ENCODE measurements at places on chromosomes 4 and X.

GRCh38 chrX:49754233-49754857, 58.6 kb upstream of the PAGE1 start:
- DNase-seq, result peak; percentile 16

- no peak for DNase-seq
These were observed 175.4 kb downstream of the PPP1R2C start for GRCh38 chrX:42602566-42602965.

GRCh38 chr4:2135083-2135482, 76.0 kb downstream of the NAT8L start:
- DNase-seq, result no peak

DNA sequence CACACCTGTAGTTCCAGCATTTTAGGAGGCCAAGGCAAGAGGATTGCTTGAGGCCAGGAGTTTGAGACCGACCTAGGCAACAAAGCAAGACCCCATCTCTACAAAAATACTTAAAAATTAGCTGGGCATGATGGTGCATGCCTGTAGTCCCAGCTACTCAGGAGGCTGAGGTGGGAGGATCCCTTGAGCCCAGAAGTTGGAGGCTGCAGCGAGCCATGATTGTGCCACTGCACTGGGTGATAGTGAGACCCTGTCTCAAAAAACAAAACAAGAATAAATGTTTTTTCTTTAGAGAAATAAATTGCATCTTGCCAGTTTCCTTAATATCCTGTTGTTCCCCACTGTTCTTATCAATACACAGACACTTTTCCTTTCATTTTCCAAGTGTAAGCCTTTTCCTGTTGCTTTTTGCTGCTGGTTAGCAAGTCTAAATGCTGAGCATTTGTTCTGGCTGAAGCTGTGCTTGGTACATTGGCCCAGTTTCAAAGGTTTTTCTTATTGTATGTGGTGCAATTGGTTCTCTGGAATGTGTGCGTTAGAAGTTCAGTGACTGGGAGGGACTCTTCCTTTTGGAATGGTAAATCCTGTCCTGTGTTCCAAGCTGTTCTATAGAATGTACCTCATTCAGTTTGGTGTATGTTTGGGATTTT, 98.2 kb downstream of the AFF1 start:
- no peak for DNase-seq

DNA sequence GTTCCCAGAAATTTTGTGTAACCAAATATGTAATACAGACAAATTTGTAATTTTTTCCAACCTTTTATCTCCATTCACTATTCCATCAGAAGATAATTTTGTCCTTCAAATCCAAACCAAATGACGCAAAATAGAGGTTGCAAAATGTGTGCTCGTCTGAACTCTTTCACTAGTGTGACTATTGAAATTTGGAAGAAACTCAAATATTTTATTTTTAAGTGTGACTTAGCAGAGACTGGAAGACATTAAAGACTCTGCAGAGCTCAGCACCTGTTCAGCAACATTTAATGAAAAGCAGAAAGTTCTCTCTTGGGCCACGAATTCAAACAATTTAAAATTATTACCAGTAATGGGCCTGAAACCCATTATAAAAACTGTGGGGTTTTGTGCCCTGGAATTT, 30.0 kb upstream of the APELA start:
- no peak for DNase-seq

DNA sequence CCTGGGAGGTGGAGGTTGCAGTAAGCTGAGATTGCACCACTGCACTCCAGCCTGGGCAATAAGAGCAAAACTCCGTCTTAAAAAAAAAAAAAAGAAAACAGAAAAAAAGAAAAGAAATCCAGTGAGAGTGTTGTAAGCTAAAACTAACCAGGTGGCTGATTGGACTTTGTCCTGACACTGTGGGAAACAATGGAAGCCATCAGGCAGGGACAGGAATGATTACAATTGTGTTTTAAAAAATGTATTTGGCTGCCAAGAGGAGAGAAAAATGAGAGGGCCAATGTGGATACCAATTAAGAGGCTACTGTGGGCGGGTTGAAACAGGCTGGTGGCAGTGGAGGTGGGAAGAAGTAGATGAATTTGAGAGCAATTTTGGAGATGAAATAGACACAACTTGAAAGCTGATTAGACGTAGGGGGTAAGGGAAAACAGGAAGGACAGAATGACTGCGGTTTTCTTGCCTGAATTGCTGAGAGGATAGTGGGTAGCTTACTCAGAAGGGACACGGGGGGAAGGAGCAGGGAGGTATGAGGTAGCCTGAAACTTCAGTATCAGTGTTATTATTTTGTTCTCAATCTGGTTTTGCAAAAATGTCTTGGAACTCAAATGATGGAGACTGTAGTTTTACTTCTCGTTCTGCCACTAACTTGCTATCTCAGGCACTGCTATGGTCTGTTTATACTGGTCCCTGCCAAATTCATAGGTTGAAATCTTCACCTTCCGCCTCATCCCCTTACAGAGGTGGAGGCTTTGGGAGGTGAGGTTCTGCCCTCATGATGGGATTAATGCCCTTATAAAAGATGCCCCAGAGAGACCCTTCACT, 45.6 kb upstream of the CHRNA9 start:
- DNase-seq, result peak; percentile 29

GRCh38 chr4:77235289-77235854, 78.4 kb downstream of the CCNG2 start:
- DNase-seq, result no peak

GRCh38 chrX:103613362-103613890, 5.7 kb downstream of the TCEAL3 start:
- DNase-seq, result no peak

GRCh38 chr4:83771113-83771705, 235.3 kb downstream of the GPAT3 start:
- DNase-seq, result no peak

- DNase-seq, result no peak
These were observed 102.8 kb upstream of the CLNK start for GRCh38 chr4:10787365-10787764.

GRCh38 chrX:31006027-31006426, 65.8 kb downstream of the FTHL17 start:
- DNase-seq, result no peak

- no peak for DNase-seq
These were observed 20.5 kb downstream of the PDLIM5 start for GRCh38 chr4:94472056-94472826.

- DNase-seq, result no peak
These were observed 62.3 kb upstream of the PGRMC2 start for GRCh38 chr4:128349921-128350320.

GRCh38 chrX:148928811-148929210, 428.4 kb downstream of the AFF2 start:
- no peak for DNase-seq
